ENCODE measurements at places on chromosomes 4 and X. TPM values are rescaled to one million over a fixed set of nuclear protein-coding genes. Genes with fewer than 3 reads are reported as not detected.

The TEX11 gene
- polyA plus RNA-seq = not detected

The EDA2R gene
- polyA plus RNA-seq = not detected

The SRPX2 gene
- not detected for polyA plus RNA-seq

- no peaks in the 10 kb centered on the region for H3K36me3 ChIP-seq
- no peaks in the 10 kb centered on the region for H3K27me3 ChIP-seq
- no peaks in the 10 kb centered on the region for H3K4me1 ChIP-seq
- no peak for DNase-seq
Measured at GRCh38 chr4:14125375-14126129, 498.0 kb upstream of the BOD1L1 start.

DNA sequence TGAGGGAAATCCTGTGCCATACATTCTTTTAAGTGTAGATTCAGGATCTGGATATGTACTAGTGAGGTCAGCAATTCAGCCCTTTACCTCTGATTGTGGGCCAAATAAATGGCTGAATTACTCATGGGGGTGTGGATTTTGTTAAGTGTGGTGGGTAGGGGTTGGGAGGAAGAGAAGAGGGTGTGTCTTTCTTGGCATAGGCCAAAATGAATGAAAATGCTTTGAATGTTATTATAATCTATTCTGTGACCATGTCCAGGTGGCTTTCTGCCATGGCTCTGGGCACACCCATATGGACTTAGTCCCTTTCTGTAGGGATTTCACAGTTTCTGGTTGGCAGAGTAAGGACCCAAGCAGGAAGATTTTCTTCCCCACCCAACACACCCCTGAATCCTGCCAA is 244.3 kb downstream of the CBR4 start:
- no peaks in the 10 kb centered on the region for H3K36me3 ChIP-seq
- no peaks in the 10 kb centered on the region for H3K4me1 ChIP-seq
- no peak overlapping the region for H3K4me3 ChIP-seq
- H3K27ac ChIP-seq = no peak overlapping the region

DNA sequence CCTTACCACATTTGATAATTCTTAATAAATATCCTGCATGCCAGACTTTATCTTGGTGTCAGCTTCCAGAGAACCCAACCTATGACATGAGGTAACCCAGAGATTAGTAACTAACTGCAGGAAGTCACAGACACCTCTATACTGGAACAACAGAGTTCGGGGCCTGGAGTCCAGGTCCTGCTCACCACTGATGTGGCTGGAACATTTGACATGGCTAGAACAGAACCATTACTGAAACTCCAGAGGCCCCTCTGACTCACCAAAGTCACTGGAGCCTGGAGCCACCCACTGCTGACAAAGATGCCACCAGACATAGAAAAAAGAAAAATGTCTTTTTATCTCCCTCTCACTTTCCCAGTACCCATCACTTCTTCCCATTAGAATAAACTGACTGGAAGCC is 403.7 kb downstream of the MID1IP1 start:
- no peak overlapping the region for H3K27ac ChIP-seq
- no peaks in the 10 kb centered on the region for H3K4me1 ChIP-seq
- H3K4me3 ChIP-seq = no peak overlapping the region
- no peaks in the 10 kb centered on the region for H3K36me3 ChIP-seq

DNA sequence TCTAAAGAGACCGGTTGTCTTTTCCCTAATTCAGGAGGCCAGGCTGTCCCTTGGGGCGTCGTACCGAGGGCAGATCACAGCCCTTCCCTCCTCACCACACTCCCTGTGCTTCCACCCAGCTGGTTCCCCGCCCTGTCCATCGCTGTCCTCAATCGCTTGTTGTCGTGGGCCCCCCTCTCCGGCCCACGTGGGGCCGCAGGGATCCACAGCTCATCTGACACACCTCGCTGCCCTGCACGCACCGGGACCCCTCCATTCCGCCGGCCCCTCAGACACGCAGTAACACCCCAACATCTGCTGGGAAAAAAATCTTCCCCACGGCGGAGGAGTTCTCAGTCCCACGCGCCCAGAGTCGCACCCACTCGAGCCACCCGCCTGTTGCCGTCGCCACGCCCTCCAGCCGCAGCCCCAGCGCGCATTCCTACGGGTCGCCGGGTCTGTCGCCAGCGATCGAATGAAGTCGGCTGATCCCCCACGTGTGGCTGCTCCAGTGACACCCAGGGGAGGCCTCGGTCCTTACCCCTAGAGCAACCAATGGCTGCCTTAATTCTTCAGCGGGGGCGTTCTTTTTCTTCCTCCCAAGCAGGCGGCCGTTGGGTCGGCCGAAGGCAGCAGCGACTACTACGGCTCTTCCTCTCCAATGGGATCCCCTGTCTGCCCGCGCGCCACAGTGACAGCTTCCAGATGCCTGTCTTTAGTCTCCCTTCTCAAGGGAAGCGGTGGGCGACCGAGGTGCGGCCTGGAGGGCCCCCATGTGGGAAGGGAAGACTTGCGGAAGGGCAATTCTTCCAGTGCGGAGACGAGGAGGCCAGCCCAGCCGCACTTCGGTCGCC is 893 bp upstream of the SEPTIN11 start:
- peak; percentile 56 for DNase-seq
- H3K27ac ChIP-seq = peak overlapping the region; percentile 47
- no peaks in the 10 kb centered on the region for H3K36me3 ChIP-seq
- peak overlapping the region; percentile 41 for H3K4me3 ChIP-seq

GRCh38 chrX:101029665-101030064 is 22.2 kb downstream of the TRMT2B start:
- H3K27me3 ChIP-seq = no peaks in the 10 kb centered on the region
- peaks cover 35% of the 10 kb centered on the region for H3K36me3 ChIP-seq

DNA sequence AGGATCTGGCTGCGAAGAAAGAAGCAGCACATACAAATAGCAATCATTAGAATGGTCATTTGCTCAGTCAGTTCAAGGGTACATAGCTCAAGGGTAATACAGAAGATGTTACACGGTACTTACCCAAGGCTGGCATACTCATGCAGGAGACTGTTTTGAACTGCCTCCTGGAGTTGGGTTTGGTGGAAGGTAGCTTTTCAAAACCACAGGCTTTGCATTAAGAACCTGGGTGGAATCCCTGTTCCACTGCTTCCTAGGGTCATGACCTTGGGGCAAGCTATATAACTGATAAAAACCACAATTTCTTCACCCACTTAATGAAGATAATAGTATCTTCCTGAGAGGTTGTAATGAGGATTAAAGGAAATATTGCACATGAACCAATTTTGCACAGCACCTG is 36.5 kb downstream of the TBC1D9 start:
- H3K4me1 ChIP-seq = no peaks in the 10 kb centered on the region
- H3K27me3 ChIP-seq = no peaks in the 10 kb centered on the region
- H3K36me3 ChIP-seq = no peaks in the 10 kb centered on the region
